ENCODE measurements at places on chromosomes 7 and 10.
A peak's percentile ranks its signal among the peaks of the same experiment; 100 is the strongest.

DNA sequence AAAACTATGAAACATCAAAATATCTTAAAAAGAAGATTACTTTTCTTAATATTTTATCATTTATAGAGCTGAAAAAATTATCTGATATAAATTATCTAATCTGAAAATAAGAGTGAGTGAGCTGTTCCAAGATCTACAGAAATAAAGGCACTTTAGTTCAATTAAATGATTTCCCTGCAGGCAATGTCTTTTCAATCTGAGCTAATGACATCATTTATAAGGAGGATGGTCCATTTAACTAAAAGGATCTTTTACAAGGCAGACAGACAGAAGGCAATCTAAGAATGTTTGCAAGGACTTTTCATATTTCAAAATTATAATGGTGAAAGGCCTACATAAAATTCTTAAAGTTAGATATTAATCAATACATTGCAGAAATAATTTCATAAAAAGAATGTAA is 71.8 kb downstream of the SKAP2 start:
- no peak for DNase-seq

GRCh38 chr10:90977162-90977854 is 56.4 kb upstream of the ANKRD1 start:
- DNase-seq: no peak

DNA sequence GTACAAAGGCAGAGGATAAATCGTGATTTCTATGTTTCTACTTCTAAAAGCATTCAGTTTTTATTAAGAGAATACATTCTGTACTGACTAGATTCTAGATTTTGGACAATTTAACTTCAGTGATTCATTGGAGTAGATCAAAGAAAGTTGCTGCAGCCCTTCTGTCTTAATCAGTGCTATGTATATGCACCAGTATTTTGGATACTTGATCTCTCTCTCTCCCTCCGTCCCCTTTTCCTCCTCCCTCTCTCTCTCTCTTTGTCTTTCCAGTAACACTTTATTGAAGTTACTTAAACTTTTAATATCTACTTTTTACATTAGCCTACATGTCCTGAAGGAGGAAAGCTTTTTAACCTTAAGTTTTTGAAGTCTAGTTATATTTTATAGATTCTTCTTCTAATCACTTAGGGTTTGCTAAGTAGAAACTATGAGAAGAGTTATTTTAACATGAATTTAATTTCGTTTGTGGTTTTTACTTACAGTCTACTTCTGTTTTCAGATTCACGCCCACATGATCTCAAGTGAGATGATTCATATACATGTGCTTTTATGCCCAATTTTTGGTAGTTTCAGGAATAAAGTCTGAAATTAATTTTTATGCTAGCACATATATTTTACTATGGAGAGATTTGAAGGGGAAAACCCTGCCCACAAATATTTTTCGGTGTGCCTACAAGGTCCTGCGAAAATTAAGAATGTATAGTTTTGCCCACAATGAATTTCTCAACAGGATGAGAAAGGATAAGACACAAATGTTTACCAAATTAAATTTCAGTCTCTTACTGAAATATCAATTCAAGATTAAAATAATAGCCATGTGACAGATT is 9.1 kb downstream of the MDFIC start:
- DNase-seq: peak; percentile 14

- no peak for DNase-seq
These were observed 15.8 kb downstream of the TSPAN12 start for GRCh38 chr7:120842121-120842621.

DNA sequence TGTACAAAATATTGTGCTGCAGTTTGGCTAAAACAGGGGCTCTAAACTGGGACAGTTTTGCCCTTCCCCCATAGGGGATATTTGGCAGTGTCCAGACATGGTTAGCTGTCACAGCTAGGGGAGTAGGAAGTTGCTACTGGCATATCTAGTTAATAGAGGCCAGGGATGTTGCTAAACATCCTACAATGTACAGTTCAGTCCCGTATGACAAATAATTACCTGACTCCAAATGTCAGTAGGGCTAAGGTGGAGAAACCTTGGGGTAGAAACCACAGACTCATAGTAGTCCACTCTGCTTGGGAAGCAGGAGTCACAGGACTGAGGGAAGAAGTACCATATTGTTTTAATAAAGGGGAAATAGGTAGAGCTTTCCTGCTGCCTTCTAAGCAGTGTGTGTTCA is 39.8 kb downstream of the WBP1L start:
- DNase-seq: no peak

GRCh38 chr7:23266918-23267317 is 20.3 kb downstream of the GPNMB start:
- no peak for DNase-seq

- no peak for DNase-seq
These were observed 224.7 kb upstream of the ADARB2 start for GRCh38 chr10:1961989-1962388.

DNA sequence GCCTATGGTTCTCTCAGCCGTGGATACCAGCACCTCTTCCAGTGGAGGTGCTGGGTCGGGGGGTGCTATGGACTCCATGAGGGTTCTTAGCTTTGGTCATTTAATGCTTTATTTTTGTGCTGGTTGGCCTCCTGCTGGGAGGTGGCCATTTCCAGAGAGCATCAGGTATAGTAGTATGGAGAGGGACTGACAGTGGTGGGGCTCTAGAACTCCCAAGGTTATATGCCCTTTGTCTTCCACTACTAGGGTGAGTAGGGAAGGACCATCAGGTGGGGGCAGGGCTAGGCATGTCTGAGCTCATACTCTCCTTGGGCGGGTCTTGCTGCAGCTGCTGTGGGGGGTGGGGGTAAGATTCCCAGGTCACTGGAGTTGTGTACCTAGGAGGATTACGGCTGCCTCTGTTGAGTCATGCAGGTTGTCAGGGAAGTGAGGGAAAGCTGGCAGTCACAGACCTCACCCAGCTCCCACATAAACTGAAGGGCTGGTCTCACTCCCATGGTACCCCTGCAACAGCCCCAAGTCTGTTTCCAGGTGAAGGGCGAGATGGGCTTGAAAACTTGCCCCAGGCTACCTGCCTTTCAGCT is 763.2 kb upstream of the LRRTM3 start:
- no peak for DNase-seq

GRCh38 chr7:191105-191980 is 1.0 kb upstream of the FAM20C start:
- peak; percentile 75 for DNase-seq

DNA sequence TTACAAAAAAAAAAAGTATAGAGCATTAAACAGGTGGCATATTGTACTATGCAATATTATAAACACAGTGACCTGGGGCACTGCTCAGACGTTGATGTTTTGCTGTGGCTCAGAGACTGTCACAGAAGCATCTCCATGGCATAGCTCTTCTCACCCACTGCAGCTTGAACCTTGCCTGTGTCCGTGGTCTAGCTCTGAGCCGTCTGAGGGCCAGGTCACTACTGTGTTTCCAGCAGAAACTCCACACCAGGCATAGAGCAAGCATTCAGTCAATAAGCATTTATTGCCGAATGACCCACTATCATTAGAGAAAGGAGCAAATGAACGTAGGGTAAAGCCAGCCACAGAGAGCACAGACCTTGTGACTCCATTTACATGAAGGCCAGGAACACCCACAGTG is 443.2 kb upstream of the FOXK1 start:
- DNase-seq: no peak

DNA sequence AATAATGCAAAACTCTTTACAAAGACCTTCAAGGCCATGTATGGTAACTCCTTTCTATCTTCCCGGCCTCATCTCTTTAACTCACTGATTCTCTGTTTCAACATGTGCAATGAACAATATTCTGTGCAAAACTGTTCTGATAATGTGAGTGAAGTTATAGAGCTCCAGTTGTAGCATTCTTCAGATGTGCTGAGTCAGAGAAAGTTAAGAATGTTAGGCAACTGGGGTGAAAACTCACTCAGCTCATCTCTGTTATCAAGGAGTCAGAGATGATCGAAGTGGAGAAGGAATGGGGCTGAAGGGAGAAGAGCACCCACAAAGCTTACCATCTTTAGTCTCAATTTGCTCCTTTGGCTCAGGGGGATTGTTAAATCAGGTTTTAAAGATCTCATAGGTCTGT is 344.7 kb upstream of the NPSR1 start:
- DNase-seq: peak; percentile 10

GRCh38 chr10:49057231-49057880 is 58.0 kb downstream of the VSTM4 start:
- DNase-seq: no peak

GRCh38 chr7:41188163-41189130 is 514.4 kb downstream of the INHBA start:
- DNase-seq: peak; percentile 83

DNA sequence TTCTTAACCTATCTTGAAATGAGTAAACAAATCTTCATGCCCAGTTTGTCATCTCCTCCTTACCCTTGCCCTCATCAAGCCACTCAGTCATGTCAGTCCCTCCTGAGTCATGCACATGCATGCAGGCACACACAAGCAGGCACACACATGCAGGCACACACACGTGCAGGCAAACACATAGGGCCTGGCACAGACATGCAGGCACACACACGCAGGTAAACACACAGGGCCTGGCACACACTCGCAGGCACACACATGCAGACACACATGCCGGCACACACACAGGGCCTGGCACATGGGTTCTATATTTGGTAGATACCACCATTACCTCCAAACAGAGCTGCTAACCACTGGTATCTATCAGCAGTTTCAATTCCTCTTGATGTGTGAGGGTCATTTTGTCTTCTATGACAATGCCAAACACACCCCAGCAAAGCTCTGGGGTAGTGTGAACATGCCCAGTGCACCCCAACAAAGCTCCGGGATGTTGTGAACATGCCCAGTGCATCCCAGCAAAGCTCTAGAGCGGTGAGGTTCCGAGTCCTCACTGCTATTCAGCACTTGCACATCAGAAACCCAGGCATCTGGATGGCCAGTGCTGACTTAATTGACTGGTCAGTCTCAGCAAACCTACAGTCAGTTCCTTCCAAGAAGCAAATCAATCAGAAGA is 563.8 kb downstream of the PTPRN2 start:
- DNase-seq: no peak

GRCh38 chr10:106557951-106558733 is 606.4 kb downstream of the SORCS1 start:
- DNase-seq: no peak

GRCh38 chr10:4301291-4302045 is 516.5 kb upstream of the KLF6 start:
- no peak for DNase-seq

GRCh38 chr7:43569424-43569823 is 13.5 kb upstream of the STK17A start:
- DNase-seq: peak; percentile 49

GRCh38 chr7:38413784-38414183 is 140.3 kb upstream of the TARP start:
- DNase-seq: no peak

GRCh38 chr7:100545360-100546128 is 6.5 kb downstream of the AGFG2 start:
- peak; percentile 91 for DNase-seq

DNA sequence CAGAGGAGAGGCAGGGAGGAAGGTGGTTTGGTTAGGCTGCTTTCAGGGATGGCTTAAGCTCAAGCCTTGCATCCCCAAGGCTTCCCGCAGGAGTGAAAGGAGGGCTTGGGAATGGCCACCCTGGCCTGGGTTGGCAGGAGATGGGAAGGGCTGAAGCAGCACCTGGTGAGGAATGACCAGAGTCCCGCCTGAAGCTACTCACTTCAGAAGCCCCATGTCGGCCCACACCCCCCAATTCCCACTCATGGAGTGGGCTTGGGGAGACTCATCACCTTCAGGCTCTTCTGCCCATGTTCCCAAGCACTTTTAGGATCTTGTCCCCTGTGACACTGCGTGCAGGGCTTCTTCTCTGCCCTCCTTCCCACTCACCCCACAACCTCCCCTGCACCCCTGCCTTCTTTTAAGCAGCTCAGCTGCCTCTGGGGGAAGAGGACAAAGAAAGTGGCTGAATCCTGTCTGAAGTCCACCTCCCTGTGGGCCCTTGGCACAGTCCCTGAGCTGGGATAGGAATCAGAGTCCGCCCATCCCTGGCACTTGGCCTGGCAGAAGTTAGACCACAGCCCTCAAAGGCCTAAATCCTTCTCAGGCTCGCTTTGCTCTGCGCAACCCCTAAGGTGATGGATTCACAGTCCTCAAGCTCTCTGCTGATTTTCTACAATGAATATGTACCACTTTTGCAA is 16.5 kb downstream of the RGR start:
- no peak for DNase-seq

- DNase-seq: no peak
These were observed 2.8 kb upstream of the LZTS2 start for GRCh38 chr10:100996678-100997359.

- DNase-seq: no peak
These were observed 63.8 kb upstream of the HPS1 start for GRCh38 chr10:98510412-98510995.

DNA sequence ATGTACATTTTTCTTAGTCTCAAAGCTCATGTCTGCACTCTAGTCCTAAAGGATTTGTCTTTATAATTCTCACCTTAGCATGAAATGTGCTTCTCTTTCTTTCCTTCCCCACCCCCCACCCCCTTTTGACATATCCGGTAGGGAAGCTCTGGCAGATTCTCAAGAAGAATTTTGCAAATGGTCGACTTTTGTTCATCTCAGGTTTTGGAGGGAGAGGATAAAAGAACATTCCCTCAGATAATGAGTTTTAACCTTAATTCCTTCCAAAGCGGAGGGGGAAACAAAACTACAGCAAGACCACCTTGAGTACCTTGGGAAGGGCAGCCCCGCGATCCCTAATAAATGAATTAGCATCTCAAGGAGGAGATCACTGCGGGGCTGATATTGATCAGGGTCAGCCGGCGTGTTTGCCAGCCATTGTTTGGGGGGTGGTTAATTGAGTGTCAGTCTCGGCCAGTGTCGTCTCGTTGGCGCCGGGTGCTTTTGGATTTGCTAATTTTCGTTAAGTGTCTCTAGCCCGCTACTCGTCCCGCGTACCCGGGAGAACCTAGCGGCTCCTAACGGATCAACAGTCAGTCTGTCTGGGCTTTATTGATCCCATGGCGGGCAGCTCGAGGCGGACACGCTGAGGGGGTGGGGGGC is 874 bp upstream of the BAMBI start:
- peak; percentile 23 for DNase-seq

GRCh38 chr7:7051206-7051877 is 131.0 kb upstream of the C1GALT1 start:
- peak; percentile 14 for DNase-seq

DNA sequence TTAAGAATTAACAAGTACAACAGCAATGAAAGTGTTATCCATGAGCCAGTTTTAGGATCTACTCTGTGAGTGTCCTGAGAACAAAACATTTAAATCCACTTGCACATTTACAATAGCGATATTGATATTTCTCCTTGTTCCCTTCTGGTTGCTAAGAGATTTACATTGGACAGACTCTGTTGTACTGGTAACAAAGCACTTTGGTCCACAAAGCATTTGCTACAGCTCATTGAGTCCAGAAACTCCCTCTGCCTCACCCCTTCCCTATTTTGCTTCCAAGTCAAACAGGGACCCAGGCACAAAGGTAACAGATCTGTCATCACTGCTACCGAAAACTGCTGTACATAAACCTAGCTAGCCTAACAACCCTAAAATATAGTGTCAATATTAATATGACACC is 2.1 kb downstream of the ANK3 start:
- DNase-seq: no peak

GRCh38 chr7:130365511-130366441 is 14.5 kb upstream of the CPA1 start:
- peak; percentile 34 for DNase-seq

GRCh38 chr7:152504816-152505215 is 69.0 kb upstream of the KMT2C start:
- no peak for DNase-seq

- no peak for DNase-seq
These were observed 73.5 kb downstream of the PROSER2 start for GRCh38 chr10:11896549-11897200.
